Naive thymus-derived CD8-positive, alpha-beta T cell (primary cell): ENCODE measurements at places on chromosomes 4 and X.

DNA sequence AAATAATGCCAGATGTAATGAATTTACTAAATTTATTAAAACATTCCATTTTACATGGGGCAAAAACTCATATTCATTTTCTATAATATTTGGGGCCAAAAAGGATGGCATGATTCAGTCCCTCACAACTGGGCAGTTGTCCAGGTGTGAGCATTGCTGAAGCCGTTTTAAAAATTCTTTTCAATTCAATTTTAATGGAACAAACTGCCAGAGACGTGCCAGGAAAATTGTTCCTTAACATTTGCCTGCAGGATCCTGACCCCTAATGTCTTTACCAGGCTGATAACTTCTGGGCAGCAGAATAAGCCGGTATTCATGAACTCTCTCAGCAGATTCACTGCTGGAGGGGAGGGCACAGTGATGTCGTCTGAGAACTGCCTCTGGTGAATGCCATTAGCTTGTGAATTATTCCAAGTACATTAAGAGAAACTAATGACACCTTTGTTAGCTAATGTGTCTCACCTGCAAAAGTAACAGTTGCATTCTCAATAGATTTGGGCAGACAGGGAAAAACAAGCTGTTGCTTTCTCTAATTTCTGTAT lies 1445.1 kb upstream of the TENM3 start:
- no peak for DNase-seq

DNA sequence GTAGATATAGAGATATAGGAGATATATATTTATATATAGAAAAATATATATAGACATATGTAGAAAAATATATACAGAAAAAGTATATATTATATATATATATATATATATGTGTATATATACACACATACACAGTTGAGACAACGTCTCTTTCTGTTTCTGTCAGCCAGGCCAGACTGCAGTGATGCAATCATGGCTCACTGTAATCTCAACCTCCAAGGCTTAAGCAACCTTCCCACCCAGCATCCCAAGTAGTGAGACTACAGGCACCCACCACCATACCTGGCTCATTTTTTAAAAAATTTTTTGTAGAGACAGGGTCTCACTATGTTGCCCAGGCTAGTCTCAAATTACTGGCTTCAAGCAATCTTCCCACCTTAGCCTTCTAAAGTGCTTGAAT lies 426.3 kb downstream of the GPM6A start:
- DNase-seq = no peak

DNA sequence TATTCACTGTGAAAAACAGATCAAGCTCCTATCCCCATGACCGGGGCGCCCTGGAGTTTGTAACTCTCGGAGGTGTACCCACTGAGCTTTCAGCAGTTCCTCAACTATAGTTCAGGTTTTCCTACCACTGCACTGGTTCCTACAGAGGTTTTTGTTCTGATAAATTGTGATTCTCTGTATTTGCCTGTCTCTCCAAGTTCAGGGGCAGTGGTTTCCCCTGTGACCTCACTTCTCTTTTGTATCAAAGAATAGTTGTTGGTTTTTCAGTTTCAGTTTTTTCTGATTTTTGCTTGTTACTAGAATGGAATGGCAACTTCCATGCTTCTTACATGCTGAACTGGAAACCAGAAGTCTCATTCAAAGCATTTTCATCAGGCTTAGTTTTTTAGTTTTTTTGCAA lies 56.8 kb upstream of the PLS3 start:
- DNase-seq = no peak

GRCh38 chr4:47473141-47473750 lies 9.7 kb upstream of the COMMD8 start:
- no peak for DNase-seq

- no peak for DNase-seq
These were observed 524.6 kb upstream of the SLIT2 start for GRCh38 chr4:19727141-19727540.

- DNase-seq = no peak
These were observed 89.1 kb upstream of the CLNK start for GRCh38 chr4:10773656-10774055.

- DNase-seq = peak; percentile 90
These were observed 29.2 kb upstream of the ASMTL start for GRCh38 chrX:1481636-1482529.

- no peak for DNase-seq
These were observed 80.1 kb downstream of the HS3ST1 start for GRCh38 chr4:11348449-11349088.

DNA sequence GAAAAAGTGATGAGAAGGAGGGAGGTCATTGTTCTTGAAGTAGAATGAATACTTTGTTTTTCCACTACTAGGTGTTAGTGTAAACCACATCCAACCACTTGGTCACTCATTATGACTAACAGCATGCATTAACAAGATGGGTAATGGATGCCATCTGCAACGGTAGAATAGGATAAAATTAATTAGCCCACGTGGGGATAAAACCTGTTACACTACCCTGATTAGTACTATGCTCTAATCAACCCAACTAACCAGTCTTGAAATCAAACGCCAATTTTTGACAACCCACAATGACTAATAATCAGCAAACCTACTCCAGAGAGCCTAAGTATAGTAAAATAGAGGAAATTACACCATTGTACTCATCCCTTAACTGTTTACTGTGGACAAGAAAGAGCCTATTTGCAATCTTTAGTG lies 93.4 kb upstream of the MCF2 start:
- DNase-seq = no peak

- DNase-seq = no peak
These were observed 176.2 kb downstream of the CBR4 start for GRCh38 chr4:168833881-168834280.

DNA sequence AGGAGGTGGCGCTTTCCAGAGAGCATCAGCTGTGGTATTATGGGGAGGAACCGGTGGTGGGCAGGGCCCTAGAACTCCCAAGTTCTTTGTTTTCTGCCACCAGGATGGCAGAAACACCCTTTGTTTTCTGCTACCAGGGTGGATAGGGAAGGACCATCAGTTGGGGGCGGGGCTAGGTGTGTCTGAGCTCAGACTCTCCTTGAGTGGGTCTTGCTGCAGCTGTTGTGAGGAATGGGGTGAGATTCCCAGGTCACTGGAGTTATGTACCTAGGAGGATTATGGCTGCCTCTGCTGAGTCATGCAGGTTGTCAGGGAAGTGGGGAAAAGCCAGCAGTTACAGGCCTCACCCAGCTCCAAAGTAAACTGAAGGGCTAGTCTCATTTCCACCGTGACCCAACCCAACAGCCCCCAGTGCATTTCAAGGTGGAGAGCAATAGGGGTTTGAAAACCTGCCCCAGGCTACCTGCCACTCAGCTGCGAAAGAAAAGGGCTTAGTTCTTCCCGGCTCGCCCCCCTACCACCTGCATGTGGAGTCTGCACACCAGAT lies 167.8 kb upstream of the FAM241A start:
- DNase-seq = no peak

DNA sequence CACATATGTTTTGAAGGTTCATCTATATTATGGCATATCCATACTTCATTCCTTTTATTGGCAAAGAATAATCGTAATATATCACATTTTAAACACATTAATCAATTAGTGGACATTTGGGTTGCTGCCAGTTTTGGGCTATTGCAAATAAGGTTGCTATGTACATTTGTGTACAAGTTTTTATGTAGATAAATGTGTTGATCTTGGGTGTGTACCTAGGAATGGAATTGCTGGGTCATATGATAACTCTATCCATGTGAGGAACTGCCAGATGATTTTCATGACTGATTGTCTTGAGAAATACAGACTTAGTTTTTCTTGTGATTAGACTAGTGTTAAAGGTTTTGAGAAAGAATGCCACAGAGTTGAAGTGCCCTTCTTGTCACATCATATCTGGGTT lies 99.2 kb upstream of the RAB40AL start:
- DNase-seq = no peak

- no peak for DNase-seq
These were observed 3.2 kb upstream of the VGLL1 start for GRCh38 chrX:136528645-136529315.

DNA sequence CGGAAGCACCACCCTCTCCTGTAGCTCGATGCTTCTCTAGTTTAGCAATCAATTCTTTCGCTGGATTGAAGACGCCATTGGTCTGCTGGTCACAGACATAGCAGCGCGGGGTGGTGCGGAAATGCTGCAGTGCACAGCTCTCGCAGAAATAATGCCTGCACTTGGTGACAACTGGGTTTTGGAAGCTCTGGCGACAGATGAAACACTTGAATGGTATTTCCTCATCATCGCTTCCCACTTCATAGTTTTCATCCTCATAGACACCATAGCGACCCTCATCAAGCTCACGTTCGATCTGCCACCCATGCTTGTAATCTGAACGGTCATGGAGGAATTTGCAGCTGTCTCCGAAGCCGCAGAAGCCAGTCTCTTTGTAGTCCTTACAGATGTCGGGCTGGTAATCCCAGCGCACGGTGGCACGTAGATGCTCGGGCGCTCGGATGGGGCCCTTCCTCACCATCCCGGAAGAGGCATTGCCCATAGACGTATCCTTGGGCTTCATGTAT lies 854 bp downstream of the RNF113A start:
- peak; percentile 12 for DNase-seq

GRCh38 chrX:13579661-13580060 lies 10.3 kb downstream of the EGFL6 start:
- no peak for DNase-seq

- no peak for DNase-seq
These were observed 35.1 kb downstream of the EPHA5 start for GRCh38 chr4:65635051-65635821.

GRCh38 chr4:187304133-187304532 lies 580.5 kb upstream of the FAT1 start:
- DNase-seq = no peak

DNA sequence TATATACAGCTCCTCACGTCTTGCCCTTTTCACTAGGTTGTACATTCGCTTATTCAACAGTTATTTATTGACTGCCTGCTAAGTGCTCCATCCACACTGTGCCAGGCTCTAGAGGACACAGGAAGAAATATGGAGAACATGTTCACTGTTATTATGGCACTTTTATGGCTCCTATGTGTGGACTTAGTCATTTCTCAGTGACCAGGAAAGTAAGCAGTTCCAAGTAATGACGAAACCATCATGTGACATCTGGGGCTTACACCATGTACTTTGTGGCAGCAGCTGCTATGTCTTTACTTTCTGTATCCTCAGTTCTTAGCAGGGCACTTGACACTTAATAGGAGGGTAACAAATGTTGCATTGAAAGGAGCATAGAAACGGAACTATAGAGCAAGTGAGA lies 278.0 kb downstream of the ANK2 start:
- no peak for DNase-seq

DNA sequence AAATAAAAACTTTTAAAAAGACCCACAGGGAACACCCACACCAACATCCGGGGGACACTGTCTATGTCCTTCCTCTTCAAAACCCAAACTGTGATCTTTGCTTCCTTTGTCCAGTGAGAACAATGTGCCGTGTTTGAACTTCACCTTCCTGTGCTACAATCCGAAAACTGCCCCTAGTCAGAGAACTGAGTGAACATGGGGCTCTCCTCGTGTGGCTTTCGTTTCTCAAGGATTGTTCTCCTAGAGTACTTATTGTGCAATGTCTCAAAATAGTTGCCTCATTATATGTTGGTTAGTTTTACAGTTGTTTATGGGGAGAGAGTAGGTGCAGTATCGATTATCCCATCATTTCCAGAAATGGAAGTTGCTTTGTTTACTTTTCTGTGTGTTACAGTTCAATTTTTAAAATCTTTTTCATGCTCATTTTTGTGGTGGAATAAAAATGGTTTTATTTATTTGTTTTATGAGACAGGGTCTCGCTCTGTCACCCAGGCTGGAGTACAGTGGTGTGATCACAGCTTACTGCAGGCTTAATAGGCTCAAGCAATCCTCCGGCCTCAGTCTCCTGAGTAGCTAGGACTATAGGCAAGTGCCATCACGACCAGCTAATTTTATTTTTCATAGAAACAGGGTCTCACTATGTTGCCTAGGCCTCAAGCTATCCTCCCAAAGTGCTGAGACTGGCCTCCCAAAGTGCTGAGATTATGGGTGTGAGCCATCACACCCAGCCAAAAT lies 29.9 kb downstream of the RBMX start:
- DNase-seq = no peak

GRCh38 chrX:68874076-68874475 lies 45.3 kb downstream of the EFNB1 start:
- no peak for DNase-seq

DNA sequence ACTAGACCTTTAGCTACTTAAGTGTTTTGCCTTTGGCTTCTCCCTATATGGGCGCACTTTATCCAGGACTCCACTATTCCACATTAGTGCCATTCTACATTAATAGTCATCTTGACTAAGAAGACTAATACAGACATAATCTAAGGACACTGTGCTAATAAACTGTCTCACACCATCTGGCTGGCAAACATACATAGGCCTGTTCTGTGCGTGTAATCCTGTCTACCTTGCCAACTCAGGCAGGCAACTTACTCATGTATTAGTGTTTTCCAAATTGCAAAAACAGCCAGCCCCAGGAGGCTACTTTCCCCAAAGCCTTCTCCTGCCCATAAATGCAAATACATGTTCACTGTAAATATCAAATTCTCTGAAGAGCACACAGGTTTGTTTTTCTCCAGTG lies 587.3 kb downstream of the TMA16 start:
- DNase-seq = no peak

DNA sequence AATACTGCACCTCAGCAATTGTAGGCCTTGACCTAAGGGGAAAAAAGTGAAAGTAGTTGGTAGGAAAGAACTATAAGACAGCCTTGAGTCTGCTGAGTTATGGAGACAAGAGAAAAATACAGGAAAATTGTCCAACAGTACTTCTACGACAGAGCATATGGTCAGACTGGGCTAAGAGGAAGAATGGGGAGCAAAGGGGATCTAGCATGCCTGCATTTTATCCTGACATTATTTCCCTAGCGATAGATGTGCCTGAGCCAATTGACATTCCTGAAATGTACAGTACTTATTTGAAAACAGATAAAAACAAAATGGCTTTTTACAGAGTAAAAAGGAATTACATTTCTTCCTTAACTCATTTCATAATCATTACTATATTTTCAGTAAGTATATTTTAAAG lies 22.2 kb downstream of the GUCY1A1 start:
- DNase-seq = no peak

DNA sequence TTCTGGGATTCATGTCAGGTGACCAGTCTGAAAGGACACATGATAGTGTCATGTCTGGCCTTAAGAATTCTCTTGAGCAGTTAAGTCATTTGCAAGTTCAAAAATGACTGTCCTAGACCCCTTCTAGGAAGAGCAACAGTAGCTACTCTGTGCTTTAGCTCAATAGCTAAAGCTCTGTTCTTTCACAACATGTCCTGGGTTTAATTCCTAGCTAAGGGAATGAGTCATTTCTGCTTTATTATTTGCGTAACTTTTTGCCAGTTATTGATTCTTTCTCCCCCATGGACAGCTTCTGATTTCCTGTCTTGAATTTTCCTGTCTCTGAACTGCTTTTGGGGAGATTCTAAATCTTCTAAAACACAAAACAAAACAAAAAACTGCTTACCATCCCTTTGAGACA lies 1055.8 kb upstream of the DIAPH2 start:
- no peak for DNase-seq
